ENCODE measurements at places on chromosomes 1 and 21. TPM values are rescaled to one million over a fixed set of nuclear protein-coding genes. Genes with fewer than 3 reads are reported as not detected.

Gene MPZ
- total RNA-seq = 0.53 TPM

Gene S100A2
- total RNA-seq = 28.6 TPM

Gene ATP6V1G3
- not detected for total RNA-seq

Gene FAM72D
- 6.9 TPM for total RNA-seq

Gene TNFRSF18
- 0.35 TPM for total RNA-seq

Gene OR2T11
- total RNA-seq = not detected

Gene MPL
- not detected for total RNA-seq

Gene EXTL1
- total RNA-seq = not detected

Gene S100B
- total RNA-seq = not detected

Gene FAAH
- total RNA-seq = 1.0 TPM

Gene TRPM2
- total RNA-seq = 7.8 TPM

Gene LCE2A
- not detected for total RNA-seq

Gene XCL1
- not detected for total RNA-seq

Gene SDC3
- 14.0 TPM for total RNA-seq

Gene CFHR5
- not detected for total RNA-seq

Data from A549 treated with ZK216348 at 1 μM for 4 hours (cell line).